ENCODE measurements at places on chromosomes 13 and 19.

DNA sequence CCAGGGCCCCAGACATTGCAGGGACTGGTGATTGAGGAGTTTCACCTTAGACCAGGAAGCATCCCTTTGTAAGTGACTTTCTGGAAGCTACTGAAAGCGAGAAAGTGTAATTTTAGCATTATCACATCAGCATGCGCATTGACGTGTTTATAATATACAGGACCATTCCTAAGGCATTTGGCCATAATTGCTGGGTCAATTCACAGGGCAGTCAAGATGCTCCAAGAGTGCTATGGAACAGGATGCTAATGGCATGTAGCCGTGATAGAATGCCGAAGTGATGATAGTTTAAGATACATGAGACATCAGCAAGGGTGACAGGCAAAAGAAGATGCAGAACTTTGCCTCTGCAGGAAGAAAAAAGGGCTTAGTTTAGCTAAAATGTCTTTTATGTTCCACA, 347.6 kb upstream of the NBEA start:
- DNase-seq = no peak

GRCh38 chr19:40524133-40524549, 52.5 kb upstream of the SHKBP1 start:
- no peak for DNase-seq

DNA sequence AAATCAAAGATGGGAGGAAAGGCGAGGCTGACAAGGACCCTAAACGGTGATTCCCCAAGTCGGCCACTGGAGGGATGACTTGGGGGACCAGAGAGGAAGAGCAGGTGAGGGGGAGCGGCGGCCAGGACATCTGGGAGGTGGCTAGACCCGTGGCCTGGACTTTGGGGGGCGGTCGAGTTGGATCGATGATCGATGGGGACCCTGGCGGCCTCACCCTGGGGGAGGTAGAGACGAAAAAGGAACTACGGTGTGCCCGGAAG, 7.7 kb upstream of the CIRBP start:
- peak; percentile 53 for DNase-seq

- no peak for DNase-seq
These were observed 38.4 kb downstream of the BRD4 start for GRCh38 chr19:15293781-15294491.
